ENCODE measurements at places on chromosomes 2 and 18.

GRCh38 chr18:6648581-6648980 lies 80.9 kb upstream of the ARHGAP28 start:
- DNase-seq, result peak; percentile 29

GRCh38 chr2:63614448-63614968 lies 25.7 kb downstream of the MDH1 start:
- peak; percentile 92 for DNase-seq

GRCh38 chr2:3195641-3196476 lies 181.8 kb downstream of the EIPR1 start:
- no peak for DNase-seq

GRCh38 chr2:200756618-200757321 lies 54.9 kb upstream of the BZW1 start:
- peak; percentile 79 for DNase-seq

DNA sequence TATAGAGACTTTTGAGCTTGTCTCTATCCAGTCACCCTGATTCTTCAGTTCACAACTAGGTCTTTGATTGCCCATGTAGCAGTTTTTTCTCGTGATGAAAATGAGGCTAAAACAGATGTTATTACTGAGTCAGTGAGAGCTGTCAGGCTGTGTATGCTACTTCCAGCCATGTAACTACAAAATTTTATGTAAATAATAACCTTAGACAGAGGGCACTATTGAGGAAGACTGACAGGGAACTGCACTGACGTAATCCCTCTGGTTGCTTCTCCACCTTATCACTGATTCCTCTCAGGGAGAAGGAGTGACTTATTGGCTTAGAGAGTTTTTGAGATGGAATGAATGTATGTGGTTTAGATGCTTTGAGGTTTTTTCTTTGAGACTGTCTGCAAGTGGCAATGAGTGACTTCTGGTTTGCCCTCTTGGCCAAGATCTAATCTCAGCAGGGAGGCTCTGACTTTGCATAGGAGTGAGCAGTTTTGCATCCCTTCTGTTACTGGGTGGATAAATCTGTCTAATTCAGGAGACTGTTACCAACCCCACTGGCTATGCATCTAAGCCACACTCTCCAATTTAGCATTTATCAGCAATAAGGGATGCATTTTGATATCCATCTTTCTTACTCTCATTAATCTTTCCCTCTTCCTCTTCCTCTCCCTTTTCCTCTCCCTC lies 555.2 kb upstream of the FANCL start:
- peak; percentile 5 for DNase-seq

DNA sequence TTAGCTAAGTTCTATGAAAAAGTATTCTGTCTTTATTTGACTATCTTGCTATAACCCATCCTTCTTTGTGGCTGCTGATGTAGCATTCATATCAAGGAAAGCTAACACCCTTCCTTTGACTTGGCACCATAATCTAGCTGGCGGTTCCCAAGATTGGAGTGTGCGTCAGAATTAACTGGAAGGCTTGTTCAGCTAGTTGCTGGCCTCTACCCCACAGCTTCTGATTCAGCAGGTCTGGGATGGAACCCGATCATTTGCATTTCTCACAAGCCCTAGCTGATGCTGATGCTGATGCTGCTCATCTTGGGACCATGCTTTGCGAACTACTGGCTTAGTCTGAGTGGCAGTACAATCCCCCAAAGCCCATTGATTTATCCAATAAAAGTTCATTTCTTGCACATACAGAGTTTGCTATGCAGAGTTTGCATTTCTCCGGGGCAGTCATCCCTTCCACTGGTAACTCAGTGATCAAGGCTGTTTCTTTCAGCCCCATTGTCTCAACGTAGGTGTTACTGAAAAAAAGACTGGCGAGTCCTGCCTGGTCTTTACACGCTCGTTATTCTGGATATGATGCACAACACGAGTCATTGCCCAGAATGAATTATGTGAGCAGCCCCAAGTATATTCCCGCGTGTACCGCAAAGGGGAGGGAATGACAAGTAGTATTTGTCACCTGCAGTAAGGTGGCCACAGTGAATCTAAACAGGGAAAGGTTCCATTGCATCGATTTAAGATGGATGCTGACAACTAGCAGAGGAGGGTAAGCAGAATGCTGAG lies 96.5 kb downstream of the ZNF532 start:
- DNase-seq, result no peak

Measured in fibroblast of skin of right biceps (primary cell).